ENCODE measurements at places on chromosomes 11 and 22.

- DNase-seq: no peak
Measured at GRCh38 chr11:84300092-84300491, 1013.9 kb upstream of the CCDC90B start.

- DNase-seq: no peak
Measured at GRCh38 chr22:49586873-49587272, 240.8 kb downstream of the BRD1 start.

- no peak for DNase-seq
Measured at GRCh38 chr11:9605742-9606141, 32.3 kb downstream of the WEE1 start.

DNA sequence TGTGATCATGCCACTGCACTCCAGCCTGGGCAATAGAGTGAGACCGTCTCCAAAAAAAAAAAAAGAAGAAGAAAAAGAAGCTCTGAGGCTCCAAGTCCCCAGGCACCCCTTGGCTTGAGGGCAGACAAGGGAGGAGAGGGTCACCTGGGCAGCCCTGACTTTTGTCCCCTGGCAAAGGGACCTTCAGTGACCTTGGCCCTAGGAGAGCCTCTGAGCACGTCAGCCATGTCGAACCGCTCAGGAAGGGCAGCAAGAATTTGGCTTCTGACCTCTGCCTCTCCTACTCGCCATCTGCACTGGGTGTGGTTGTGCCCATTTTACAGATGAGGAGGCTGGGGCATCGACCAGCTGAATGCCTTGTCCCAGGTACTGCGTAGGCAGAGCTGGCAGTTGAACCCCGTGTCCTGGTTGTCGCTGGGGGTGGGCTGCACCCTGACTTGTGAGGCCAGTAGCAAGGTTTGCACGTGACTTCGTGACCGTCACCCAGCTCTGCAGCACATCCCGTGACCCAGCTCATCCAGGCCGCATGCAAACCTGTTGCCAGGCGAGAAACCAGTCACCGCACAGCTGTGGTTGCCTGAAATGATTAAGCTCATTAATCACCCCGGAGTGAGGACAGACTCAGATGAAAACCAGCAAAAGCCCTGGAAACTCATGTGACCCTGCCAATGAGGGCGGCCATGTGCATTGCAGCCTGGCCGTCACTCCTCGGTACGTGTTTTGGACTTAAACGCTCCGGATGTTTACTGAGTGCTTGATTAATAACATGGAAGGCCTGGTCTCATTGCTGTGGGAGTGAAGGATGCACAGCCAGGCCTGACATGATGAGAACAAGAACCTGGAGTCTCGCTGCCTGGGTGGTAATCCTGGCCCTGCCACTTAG, 47.7 kb upstream of the PPP6R3 start:
- no peak for DNase-seq

DNA sequence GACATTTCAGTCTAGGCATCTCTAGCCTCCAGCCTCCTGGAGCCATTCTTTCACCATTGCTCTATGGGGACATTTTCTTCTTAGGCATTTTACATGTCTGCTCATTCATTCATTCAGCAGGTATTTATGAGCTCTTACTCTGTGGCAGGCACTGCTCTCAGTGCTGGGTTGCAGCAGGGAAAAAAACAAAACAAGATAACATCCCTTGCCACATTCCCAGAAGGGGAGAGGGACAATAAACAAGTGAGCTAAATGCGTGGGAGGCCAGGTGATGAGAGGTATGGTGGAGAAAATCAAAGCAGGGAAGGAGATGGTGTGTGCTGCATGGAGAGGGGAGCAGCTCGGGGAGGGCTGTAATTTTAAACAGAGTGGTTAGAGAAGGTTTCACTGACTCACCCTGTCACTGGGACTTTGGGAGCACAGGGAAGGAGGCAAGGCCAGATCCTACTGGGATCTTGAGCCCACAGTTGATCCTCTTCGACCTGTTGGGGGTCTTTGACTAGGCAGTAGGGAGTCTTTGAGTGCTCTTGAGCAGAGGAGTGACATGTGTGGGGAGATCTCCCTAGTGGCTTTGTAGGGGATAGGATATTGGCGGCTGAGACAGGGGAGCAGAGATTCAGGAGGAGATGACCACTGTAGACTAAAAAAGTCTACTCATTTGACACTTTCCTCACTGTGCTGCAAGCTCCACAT, 17.0 kb downstream of the MICAL2 start:
- DNase-seq: no peak

DNA sequence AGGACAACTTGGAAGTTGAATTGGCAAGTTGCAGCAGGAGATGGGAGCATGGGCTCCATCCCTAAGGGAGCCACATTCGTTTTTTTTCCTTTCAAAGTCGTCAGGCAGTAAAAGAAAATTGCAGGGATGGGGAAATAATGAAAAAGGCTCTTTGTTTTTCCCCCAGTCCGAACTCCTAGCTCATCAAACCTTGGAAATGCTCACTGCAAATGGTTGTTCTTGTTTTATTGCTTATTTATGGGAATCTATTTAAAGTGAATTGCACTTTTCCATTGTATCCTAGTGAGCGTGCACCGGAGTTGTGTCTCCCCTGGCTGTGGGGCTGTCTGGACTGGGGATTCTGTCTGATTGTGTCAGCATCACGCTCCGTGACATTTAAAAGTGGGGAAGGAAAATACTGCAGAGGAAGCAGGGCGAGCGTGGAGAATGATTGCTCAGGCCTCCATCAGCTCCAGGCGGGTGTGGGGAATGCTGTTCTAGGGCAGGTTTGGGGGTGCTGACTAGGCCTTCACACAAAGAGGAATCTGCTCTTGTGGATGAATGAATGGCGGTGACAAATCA, 306.4 kb downstream of the KIRREL3 start:
- DNase-seq: no peak

- DNase-seq: no peak
Measured at GRCh38 chr22:46969491-46969890, 207.0 kb downstream of the TBC1D22A start.

- DNase-seq: no peak
Measured at GRCh38 chr11:66183494-66184048, 84.9 kb upstream of the RAB1B start.

GRCh38 chr11:65208785-65209710, 27.3 kb downstream of the CAPN1 start:
- no peak for DNase-seq

DNA sequence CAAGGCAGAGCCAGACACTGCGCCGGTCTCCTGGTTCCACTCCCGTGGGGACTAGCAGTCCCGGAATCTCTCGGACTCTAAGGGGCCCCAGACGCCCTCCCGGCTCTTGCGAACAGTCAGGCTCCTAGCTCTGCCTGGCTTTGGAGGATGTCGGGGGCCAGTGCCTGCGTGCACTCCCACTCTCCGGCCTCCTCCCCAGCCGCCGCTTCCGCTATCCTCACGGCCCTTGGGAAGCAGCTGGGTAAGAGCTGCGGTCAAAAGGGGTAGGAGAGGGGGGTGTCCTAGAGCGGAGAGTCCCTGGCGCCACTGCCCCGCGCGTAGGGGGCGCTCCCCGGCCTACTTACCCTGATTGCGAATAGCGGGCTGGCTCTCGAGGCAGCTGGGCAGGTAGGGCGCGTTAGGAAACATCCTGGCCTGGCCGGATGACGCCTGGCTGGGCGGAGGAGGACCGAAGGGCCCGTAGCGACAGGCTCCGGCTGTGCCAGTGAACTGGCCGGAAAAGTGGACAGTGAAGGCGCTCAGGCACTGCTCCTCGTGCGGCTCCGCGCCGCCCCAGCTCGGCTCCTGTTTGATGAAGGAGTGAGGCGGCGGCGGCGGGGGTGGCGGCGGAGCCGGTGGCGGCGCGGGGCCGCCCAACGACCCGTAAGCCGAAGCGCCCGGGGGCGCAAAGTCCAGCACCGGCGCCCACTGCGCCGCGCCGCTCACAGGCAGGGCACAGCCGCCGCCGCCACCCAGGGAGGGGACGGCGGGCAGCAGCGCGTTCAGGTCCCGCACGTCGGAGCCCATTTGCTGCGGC, 785 bp downstream of the WT1 start:
- no peak for DNase-seq

DNA sequence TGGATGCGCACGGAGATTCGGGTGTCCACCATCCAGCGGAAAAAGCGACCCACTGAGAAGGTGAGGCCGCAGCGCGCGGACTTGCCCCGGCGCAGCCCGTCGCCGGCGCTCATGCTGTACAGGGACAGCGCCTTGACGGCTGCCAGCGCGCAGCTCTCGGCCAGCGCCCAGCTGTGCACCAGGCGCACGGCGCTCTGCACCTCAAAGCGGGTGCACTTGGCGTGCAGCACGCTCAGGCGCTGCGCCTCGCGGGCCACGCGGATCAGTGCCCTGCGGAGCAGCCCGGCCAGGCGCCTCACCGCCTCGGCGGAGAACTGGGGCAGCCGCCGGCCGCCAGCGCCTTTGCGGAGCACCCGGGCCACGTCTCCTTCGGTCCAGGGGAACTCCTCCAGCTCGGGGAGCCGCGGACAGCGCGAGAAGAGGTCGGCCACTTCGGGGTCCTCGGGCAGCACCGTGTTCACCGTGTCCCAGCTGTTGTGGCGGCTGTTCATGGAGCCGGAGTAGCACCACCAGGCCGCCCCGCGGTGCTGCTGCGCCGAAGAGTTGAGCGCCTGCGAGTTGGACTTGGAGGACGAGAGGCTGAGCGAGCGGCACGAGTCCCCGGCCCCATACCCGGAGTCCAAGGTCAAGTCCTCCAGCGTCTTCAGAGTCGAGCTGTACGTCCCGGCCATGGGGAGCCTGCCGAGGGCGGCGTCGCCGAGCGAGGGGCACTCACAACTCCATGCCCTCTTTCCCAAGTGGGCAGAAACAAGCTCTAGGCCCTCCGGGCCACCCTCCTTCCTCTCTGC, 703 bp downstream of the ABTB2 start:
- no peak for DNase-seq

- DNase-seq: no peak
Measured at GRCh38 chr22:30183271-30183670, 63.3 kb downstream of the LIF start.

Data from stimulated activated CD8-positive, alpha-beta memory T cell treated with anti-CD3 and anti-CD28 coated beads, Interleukin-4, amount 100 ng/mL, for 4 hours (primary cell).